ENCODE measurements at places on chromosomes 4 and X.

DNA sequence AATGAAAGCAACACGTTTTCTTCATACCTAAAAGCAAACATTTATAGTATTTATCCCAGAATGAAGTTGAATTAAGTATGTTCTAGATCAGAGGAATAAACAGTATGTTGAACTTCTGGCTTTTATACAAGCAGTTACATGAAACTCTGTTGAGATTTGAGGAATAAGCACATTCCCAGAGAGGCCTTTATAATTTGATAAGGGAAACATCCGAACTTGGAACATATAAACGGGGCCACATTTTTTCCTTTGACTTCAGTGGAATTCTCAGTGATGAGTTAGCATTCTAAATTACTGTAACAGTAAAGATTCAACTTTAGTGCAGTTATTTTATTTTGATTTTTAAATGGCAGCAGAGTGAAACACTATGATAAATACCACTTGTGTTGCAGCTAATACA is 119.5 kb downstream of the GLRA3 start:
- DNase-seq: no peak

- no peak for DNase-seq
Measured at GRCh38 chrX:3384327-3384726, 37.9 kb upstream of the MXRA5 start.

DNA sequence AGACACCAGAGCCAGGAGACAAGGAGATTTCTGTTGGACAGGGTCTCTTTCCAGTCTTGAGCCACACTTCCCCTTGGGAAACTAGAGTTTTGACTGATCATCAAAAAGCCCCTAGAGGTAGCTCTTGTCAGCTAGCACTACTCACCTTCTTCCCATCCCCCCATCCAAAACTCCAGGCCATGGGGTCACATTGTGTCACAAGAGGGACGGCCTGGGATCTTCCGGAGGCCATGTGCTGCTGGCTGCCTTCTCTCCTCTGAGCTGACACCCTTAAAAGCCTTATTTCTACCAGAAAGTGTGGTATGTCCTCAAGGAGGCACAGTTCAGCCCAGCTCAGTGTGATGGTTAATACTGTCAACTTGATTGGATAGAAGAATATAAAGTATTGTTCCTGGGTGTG is 7.8 kb downstream of the PNMA3 start:
- DNase-seq: no peak

DNA sequence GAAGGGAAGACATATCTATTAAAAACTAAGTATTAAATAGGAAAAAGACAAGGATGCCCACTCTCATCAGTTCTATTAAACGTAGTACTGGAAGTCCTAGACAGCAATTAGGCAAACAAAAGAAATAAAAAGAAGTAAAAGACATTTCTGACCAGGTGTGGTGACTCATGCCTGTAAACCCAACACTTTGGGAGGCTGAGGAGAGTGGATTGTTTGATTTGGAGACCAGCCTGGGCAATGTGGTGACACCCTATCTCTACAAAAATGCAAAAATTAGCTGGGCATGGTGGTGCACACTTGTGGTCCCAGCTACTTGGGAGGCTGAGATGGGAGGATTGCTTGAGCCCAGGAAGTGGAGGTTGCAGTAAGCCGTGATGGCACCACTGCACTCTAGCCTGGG is 1071.8 kb downstream of the FAT4 start:
- DNase-seq: no peak

GRCh38 chr4:31365006-31365690 is 645.0 kb downstream of the PCDH7 start:
- no peak for DNase-seq

All from left forelimb (tissue), 1 donor.